Neuronal stem cell (in vitro differentiated cells): ENCODE measurements at places on chromosomes 12 and 14.

GRCh38 chr12:32780071-32780470 lies 24.4 kb upstream of the YARS2 start:
- DNase-seq, result no peak

- peak; percentile 79 for DNase-seq
Observed at GRCh38 chr12:132445884-132446632, 43.9 kb upstream of the FBRSL1 start.

DNA sequence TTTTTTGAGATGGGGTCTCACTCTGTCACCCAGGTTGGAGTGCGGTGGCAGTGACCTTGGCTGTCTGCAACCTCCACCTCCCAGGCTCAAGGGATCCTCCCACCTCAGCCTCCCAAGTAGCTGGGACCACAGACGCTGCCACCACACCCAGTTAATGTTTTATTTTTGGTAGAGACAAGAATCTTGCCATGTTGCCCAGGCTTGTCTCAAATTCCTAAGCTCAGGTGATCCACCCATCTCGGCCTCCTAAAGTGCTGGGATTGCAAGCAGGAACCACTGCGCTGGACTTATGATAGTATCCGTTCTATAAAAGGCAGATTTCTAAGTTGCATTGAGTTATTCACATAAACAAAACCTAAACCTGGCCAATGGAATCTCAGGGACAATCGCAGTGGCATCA lies 321.1 kb upstream of the PRICKLE1 start:
- no peak for DNase-seq

GRCh38 chr12:32549675-32550079 lies 129.4 kb upstream of the DNM1L start:
- DNase-seq, result no peak

- DNase-seq, result no peak
Observed at GRCh38 chr12:109763201-109763841, 49.7 kb downstream of the FAM222A start.

DNA sequence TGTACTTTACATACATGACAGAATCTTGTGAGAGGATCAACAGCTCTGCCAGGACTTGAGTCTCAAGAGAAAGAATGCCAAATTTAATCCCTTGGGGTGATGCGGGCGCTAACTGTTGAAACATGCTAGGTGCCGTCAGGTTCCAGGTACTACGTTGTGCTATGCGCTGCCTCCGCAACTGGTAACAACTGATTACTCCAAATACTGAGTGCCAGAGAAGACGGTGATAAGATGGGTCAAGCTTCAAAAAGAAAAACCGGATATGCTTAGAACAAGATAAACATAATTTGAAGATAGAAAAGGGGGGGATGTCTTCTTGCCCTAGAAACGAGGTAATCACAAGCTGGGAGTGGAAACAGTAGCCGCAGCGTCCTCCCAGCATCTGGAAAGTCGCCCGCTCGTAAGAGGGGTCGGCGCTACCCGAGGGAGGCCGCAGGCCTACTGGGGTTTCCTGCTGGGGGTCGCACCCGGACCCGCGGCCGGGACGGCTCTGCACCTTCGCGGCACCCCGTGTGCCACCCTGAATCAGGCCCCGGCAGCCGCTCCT lies 678 bp downstream of the ZBTB25 start:
- no peak for DNase-seq

DNA sequence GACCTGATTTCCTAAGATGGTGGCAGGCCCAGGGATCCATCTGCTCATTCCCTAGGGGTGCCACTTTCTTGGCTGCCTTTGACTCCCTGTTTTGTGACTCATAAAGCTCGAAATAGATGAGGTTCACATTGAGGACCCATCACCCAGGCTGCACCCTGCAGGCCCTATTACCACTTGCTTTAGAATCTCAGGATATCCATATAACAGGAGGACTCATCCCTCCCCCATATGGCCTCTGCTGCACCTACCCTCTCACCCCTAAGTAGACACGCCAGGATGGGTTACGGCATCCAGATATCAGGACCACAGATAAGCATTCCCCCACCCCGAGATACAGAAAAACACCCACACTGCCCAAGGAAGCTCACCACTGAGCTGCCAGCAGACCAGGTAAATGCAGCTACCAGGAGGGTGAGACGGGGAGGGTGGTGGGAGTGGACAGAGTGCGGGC lies 155.7 kb downstream of the DPF3 start:
- no peak for DNase-seq

GRCh38 chr14:97056086-97056485 lies 258.9 kb downstream of the VRK1 start:
- no peak for DNase-seq

DNA sequence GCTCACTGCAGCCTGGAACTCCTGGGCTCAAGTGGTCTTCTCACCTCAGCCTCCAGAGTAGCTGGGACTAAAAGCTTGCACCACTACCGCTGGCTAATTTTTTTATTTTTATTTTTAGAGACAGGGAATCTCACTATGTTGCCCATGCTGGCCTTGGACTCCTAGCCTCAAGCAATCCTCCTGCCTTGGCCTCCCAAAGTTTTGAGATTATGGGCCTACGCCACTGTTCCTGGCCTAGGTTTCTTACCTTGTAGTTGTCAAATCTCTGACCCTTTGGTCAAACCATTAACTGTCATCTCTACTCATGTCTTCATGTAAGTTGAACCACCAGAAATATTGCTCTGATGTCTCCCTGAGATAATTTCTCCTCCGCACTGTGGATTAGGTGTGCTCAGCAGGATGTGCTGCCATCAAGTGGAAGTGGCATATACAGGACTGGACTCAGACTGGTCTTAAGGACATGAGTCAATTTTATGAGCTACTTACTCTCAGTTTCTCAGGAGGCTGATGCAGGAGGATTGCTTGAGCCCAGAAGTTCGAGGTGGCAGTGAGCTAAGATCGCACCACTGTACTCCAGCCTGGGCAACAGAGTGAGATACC lies 28.5 kb downstream of the ACTR6 start:
- DNase-seq, result no peak

DNA sequence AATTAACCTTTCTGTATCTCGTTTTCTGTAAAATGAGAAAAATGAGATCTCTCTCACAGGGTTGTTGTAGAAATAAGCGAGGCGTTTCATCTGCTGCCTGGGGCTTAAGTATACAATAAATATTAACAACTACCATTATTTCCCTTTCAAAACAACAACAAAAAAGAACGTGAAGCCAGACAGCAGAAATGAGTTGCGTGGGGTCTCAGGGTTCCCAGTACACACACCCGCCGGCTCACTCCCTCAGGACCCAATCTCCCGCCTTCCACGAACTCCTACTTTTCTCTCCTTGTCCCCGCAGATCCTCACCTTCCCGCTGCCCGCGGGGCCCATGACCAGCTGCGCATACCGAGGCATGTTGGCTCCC lies 227 bp downstream of the GPN3 start:
- DNase-seq, result no peak

- peak; percentile 42 for DNase-seq
Observed at GRCh38 chr14:85531141-85531586, 1.2 kb downstream of the FLRT2 start.

GRCh38 chr12:46891306-46891705 lies 65.5 kb upstream of the SLC38A4 start:
- DNase-seq, result no peak

GRCh38 chr14:23604675-23605170 lies 26.1 kb upstream of the JPH4 start:
- DNase-seq, result no peak

DNA sequence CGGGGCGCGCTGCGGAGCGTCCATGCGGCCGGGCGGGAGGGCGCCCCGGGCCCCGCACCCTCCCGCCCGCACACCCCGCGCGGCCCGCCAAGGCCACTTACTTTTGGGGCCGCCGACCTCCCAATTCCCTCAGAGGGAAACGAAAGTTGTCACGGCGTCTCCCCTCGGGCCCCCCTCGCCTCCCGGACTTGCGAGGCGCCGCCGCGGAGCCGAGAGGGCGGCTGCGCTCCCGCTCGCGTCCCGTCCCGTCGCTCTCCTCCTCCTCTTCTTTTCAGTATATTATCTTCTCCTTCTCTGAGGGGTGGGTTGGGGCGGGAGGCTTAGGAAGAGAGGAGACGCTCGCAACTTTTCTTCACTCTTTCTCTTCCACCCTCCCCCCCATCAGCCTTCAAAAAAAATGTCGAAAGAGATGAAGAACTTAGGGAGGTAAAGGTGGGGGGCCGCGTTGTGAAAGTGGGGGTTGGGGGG lies 613 bp downstream of the DUSP16 start:
- DNase-seq, result peak; percentile 68

- DNase-seq, result no peak
Observed at GRCh38 chr12:130965214-130965613, 11.5 kb downstream of the ADGRD1 start.

DNA sequence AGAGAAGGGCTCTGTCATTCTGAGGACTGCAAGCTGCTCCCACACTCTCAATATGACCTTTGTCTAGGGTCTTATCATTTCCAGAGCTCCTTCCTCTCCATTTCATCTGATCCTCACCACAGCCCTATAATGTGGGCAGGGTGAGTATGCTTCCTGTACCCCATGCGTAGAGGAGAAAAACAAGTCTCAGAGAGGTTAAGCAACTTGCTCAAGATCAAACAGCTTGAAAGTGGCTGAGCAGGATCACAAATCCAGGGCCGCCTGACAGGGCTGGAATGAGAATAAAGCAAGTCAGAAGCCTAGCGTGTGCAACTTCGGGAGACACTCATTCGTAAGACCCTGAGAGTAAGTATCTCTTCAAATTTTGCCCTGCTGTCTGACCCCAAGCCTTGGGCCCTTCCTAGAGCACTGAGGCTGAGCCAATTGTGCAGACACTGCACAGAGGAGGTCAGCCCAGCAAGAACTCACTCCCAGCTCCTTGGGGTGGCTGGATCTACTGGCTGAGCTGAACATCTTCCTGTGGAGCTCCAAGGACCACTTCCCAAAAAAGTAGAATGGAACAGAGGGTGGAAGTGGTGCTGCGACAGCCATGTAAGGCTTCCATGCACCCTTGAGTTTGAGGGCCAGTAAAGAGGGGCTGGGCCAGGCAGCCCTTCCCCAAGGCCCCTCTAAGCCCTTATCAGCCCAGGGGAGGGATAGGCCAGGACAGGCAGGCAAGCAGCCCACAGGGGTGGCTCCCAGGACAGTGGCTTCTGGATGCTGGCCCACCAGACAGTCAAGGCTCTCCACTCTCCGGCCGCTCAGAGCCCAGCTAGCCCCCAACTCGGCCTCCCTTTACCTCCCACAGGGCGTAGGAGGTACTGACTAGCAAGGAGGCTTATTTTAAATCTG lies 10.5 kb downstream of the ZFP36L1 start:
- DNase-seq, result no peak

DNA sequence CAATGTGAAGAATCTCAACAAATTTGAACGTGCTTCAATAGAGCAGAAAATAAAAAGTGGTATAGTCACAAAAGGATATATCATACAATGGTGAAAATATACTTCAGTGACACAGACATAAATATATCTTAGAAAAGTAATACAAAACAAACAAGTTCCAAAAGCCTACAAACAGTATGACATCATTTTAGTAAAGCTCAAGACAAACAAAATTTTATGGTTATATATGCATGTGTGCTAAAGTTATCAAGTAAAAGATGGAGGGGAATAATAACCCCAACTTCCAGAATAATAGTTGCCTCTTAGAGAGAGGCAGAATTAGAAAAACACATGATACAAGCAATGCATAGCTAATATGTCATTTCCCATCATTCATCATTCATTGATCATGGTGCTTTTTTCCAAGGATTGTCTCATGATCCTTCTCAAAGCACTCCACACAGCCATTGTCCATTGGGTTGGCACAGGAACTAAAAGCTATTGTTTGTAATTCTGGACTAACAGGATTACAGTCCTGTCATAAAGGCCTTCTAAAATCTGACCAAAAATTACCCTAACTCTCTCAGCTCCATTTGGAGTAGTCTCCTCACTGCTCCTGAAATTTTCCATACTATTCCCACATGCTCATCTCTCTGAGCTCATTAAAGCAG lies 59.5 kb downstream of the IFNG-AS1 start:
- no peak for DNase-seq

DNA sequence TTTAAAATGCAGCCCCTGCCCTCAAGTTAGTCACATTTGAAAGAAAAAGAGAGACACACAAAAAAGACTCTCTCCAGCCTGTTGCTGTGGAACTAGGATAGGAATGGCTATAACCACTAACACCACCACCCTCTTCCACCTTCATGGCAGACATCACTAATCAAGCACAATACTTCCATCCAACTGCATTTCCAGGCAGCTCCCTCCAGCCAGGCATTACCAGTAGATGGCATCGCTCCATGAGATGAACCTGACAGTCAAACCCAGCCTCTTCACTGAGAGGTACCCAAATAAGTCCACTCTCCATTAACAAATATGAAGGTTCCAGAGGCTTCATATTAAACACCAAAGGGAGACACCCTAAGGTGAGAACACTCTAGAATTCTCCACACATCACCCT lies 24.4 kb downstream of the SLC8B1 start:
- DNase-seq, result no peak

- no peak for DNase-seq
Observed at GRCh38 chr14:49950275-49951228, 57.7 kb downstream of the ARF6 start.
